ENCODE measurements at places on chromosomes 3 and 15.

GRCh38 chr15:73956743-73957135 lies 30.5 kb downstream of the LOXL1 start:
- peak; percentile 56 for DNase-seq

- no peak for DNase-seq
Observed at GRCh38 chr15:87671289-87671688, 585.2 kb downstream of the NTRK3 start.

DNA sequence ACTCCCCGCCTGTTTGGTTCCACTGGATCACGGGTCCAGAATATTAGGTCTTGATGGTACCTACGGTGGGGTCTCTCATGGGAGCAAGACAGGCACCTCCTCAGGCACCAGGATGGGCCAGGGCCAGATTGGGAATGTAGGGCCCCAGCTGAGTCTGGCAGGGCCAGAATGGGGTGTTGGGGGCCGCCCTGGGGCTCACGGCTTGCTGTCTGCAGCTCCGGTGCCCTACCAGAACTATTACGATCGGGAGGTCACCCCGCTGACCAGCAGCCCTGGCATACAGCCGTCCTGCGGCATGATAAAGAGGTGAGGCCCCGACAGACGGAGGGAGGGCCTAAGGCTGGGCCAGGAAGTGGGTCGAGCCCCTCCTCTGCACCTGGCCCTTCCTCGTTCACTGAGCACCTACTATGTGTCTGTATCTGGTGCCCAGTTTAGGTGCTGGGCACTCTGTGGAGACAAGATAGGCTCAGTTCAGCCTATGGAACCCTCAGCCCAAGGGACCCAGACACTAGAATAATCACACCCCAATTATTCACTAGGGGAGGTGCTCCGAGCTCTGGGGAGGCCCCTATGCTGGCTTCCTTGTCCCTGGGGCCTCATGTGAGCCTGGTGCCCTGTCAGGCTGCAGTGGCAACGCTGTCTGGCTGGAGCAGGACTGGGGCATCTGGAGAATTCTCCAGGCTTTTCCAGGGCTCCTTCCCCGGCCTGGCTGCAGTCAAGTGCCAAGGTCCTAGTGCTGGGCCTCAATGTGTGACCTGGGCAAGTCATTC lies 37.9 kb downstream of the PSTPIP1 start:
- peak; percentile 16 for DNase-seq

- DNase-seq = no peak
Observed at GRCh38 chr3:45321607-45322391, 66.6 kb upstream of the LARS2 start.

GRCh38 chr15:86375733-86376280 lies 296.1 kb downstream of the AGBL1 start:
- DNase-seq = no peak

GRCh38 chr15:69648775-69649735 lies 196.4 kb downstream of the RPLP1 start:
- peak; percentile 6 for DNase-seq

DNA sequence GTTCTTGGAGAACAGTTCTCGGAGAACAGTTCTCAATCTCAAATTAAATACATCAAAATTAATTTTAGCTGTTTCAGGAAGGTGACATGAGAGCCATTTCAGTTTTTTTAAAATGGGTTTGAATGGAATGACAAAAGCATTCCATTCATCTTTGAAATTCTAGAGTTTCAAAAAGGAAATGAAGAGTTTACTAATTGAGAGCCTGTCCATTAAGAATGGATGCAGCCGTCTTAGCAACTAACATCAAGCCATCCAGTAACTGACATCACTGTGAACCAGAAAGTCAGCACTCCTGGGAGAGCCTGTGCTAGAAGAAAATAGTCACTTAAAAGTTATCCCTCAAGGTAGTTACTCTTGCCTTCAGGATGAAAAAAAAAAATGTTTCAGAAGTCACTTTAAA lies 47.0 kb upstream of the FSTL1 start:
- no peak for DNase-seq

DNA sequence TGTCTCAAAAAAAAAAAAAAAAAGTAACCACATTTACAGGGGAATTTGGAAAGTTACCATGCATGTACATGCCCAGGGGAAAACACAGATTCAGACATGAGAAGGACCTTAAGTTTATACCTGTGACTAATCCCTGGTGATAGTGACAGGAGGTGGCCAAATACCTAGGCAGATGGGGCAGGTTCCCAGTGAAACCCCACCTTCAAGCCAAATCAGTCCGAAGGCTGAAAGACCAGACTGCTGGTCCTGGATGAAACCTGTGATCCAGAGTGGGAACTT lies 15.8 kb downstream of the SPCS1 start:
- DNase-seq = no peak

- no peak for DNase-seq
Observed at GRCh38 chr3:29311795-29312194, 30.9 kb downstream of the RBMS3 start.

DNA sequence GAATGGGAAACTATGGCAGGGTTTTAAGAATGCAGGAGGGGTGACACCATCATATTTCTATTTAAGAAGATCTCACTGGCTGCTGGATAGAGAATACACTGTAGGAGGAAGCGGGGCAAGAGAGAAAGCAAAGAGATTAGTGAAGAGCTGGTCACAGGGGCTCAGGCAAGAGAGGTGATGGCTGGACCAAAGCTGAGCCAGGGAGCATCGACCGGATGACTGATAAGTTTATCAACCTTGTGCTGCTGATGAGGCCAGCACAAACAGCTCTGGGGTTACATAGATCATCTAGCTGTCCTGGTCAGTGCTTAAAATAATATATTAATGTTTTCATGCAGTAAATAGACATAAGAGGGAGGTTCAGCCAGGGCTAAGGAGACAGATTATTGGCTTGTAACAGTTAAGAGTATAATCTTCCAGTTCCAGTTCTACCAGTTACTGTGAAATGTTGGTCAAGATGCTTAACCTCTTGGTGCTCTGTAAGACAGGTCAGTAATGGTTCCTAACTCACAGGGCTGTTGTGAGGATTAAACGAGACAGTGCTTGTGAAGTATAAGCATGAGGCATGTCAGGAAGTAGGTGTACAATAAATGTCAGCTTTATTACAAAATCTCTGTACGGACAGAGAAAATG lies 201.0 kb upstream of the FEZF2 start:
- DNase-seq = no peak

DNA sequence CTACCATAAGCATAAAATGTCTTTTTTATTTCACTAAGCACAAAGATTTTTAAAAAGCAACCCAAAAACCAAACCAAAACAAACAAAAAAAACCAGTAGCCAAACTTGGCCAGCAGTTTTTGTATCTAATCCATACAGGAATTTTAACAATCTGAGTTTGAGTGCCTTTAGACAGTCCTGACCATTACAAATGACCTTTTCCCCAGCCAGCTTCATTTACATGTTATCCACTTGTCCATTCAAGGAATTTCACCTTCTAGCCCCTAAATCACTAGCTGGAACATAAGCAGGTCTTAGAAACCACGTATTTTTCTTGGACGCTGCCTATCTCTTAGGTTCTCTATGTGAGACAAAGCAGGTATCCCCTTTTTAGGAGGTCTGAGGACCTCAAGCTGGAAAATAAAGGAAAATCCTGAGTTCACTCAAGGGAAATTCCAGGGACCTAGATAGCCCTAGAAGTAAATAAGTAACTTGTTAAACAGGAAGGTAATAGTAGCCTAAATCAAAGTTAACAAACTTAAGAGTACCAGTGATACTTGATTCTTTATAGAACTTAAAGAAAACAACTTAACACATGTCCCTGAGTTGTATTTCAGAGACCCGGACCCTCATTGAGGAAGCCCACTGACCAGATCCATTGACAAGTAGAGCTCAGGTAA lies 34.2 kb downstream of the CIP2A start:
- DNase-seq = no peak

DNA sequence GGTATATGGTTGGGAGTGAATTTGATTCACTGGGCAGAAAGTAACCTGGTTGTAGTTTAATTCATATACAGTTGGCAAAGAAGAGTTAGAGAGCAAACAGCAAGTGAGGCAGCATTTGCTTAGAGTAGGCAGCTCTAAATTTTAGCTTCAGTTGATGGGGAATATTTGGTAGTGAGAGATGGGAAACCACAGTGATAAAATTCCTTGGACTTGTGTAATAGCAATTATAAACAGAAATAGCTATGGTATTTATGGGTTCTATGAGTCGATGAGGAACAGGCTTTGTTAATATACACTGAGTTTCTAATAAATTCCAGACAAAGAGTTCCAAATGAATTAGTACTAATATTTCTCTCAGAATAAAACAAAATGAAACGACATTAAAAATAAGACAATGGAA lies 894.0 kb downstream of the ROBO2 start:
- no peak for DNase-seq

DNA sequence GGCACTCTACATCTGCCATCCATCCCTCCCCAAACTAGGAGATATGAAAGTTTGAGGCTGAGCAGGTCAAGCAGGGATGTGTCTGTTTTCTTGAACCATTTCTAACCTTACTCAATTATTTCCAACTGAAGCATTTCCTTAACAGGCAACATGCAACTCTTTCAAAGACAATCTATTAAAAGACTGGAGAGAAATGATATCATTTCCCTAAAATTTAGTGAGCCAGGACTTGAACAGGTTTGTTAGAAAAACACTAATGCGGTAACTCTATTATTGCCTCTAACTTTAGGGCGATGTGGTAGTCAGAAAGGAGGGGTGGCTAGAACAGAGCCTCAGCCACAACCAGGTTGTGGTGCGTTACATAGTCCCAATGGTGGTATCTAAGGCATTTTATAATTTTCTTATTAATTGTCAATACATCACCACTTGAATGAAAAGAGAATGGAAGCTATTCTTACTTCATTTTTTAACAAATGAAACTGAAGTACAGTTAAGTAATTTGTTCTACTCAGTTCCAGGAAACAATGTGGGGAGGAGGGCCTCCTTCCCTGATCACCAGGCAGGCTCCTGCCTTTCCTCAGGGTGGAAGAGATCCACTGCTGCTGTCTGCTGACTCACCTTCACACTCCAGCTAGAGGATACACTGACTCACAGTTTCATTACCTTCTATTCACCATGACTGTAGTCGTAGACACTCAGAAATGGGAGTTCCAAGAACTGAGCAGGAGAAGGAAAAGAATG lies 22.8 kb downstream of the MYO1E start:
- no peak for DNase-seq

DNA sequence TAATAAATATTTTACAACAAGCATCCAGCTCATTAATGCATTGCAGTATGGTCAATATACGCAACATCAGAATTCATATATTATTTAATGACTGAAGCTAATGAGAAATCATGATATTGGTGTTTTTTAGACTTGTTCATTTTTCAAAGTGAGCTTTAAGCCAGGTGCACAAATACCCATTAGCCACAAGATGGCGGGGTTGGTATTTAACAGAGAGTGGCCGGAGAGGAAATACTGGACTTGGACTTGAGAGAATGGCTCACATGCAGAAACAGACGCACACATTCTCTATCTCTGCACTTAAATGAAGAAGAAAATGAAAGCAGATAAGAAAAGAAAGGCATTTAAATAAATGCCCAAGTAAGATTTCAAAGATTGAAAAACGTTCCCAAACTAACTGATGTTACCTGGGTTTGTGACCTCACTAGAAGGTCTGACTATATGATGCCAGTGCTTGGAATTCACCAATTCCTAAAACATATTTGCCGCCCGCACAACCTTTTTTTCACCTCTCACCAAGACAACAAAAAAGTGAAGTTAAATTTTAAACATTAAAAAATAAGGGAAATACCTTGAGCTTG lies 21.2 kb upstream of the CRBN start:
- DNase-seq = peak; percentile 65

DNA sequence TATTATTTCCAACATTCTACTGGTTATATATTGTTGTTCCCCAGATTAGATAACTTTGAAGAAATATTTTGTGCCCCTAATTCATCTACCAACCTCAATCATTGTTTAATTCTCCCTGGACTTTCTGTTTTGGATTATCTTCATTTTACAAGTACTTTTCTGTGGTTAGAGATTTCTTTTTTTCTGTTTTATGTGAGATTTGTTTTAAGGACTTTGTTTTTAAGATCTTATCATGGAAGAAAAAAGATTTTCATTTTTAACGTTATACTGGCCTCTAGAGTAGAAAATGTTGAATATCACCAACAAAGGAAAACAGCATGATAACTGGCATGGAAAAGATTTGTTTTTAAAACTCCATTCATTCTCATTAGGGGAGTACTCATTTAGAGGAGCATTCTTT lies 210.9 kb upstream of the KCNMB2 start:
- no peak for DNase-seq

DNA sequence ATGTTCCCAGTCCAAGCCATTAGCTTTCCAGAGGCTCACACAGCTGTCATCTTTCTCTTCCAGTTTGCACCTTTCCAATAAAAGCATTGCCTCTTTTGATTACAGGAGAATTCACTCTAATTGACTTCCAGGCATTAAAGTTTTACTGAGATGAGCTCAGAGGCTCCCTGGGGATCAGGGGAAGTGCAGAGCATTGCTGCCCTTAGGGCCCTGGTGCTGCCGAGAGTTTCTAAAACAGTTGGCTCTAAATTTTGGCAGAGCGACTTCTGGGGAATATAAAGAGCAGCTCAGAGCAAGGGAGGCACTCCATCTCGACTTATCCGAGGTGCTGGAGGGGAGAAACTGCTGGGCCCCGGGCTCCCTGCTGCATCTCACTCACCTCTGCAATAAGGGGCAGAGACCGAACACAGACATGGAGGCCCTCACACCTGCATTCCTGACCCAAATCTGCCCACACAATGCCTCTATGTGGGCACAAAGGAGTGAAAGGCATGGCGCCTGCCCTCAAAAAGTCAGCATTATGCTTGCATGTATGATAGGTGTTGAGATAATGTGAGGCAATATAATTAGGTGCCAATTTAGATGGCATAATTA lies 61.7 kb downstream of the SCN11A start:
- DNase-seq = no peak

DNA sequence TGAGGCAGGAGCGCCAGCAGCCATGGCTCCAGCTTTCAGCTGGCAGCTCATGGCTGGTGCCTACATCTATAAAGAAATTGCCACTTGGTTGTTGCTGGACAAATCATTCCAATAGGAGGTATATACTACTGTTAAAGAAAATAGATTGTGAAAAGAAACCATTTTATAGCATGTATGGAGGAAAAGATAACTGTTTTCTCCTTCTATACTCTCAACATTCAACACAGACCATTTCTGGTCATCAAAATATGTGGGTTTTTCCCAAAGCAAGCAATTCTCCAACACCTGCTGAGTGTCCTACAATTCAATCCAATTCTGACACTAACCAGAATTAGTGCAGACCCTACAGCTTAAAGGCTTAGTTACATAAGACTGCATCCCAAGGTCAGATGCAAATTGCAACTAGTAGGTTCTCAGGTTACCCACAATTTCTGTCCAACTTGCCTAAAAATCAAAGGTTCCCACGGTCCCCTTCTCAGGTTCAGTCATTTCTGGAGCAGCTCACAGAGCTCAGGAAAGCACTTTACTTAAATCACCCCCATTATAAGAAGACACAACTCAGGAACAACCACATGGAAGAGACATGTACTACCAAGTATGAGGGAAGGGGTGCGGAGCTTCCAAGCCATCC lies 42.4 kb upstream of the STRIT1 start:
- no peak for DNase-seq

- no peak for DNase-seq
Observed at GRCh38 chr15:77393471-77393840, 26.4 kb downstream of the PEAK1 start.

- DNase-seq = no peak
Observed at GRCh38 chr15:37053166-37053565, 47.2 kb downstream of the MEIS2 start.

Measured in right hindlimb (tissue), 1 donor.